Liver (tissue), 10 donors: ENCODE measurements at places on chromosomes 11 and 22. TPM values are rescaled to one million over a fixed set of nuclear protein-coding genes. Genes with fewer than 3 reads are reported as not detected.

DNA sequence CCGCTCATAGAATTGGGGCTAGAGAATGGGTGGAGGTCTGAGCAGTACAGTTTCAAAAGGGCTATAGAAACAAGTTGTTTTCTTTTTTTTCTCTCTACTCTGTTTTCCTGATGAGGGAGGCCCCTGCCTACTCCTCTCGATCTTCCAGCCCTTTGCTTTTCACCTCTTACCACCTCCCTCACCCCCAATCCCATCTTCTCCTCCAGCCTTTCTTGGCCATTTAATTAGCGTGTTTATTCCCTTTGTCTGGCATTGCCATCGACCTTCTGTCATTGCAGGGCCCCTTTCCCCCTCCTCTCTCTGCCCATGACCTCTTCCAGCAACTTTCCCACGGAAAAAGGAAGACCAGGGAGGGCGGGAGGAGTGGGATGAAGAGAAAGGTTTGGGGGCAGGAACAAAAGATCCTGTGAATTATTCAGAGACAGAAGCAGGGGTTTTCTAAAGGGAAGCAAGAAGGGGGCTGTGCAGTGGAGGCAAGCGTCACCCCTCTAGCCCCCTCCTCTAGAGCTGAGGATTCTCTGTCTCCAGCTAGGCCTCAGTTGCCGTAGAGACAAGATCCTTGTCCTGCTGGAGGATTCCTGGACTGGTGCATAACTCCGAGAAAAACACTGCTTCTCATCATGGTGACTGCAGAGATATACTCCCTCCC lies 12.9 kb downstream of the DTX4 start:
- H3K27ac ChIP-seq: peak overlapping the region; percentile 42
- peaks cover 70% of the 10 kb centered on the region for H3K4me1 ChIP-seq
- peaks cover 5% of the 10 kb centered on the region for H3K36me3 ChIP-seq
- no peak overlapping the region for H3K4me3 ChIP-seq
- H3K27me3 ChIP-seq: no peaks in the 10 kb centered on the region

- H3K4me1 ChIP-seq: no peaks in the 10 kb centered on the region
Observed at GRCh38 chr11:459511-460220, 9.6 kb downstream of the PTDSS2 start.

DNA sequence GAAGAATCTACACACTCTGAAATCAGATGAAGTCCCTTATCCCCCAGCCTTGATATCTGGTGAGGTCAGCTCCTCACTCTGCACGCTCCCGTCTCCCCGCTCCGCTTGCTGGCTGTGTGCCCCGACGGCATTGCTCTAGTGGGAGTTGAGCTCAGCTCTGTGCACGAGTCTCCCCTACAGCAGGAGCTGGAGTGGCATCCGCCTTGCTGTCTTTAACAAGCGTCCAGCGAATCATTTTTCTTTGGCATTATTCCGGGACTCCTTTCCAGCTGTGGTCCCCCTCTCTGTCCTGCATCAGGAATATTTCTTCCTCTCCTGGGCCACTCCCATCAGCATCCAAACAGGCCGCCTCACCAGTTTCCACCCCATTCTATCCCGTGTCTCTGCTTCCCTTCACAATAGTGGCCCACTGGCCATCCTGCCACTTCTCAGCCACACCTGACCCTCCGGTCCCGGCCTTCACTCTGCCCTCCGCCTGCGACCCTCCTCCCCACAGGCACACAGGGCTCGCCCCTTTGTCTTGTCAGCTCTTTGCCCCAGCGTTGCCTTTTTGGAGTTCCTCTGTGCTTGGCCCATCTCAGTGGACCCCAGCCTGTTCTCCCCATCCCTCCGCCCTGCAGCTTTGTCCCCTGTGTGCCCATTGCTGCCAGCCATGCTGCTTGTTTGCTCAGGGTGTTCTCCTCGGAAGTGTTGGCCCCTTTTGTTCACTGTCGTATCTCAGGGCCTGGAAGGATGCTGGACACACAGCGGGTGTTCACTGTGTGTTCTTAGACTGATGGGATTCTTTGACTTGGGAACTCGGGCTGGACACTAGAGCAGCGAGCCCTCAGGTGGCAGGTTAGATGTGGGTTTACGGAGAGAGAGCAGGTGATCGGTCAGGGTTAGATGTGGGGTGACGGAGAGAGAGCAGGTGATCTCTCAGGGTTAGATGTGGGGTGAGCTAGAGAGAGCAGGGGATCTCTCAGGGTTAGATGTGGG lies 441.8 kb downstream of the TBC1D22A start:
- no peak overlapping the region for H3K4me3 ChIP-seq
- peaks cover 20% of the 10 kb centered on the region for H3K4me1 ChIP-seq
- H3K36me3 ChIP-seq: no peaks in the 10 kb centered on the region
- H3K27ac ChIP-seq: no peak overlapping the region
- no peaks in the 10 kb centered on the region for H3K27me3 ChIP-seq
- no peak for DNase-seq

- peak; percentile 57 for DNase-seq
- H3K4me3 ChIP-seq: no peak overlapping the region
- no peaks in the 10 kb centered on the region for H3K36me3 ChIP-seq
- no peaks in the 10 kb centered on the region for H3K4me1 ChIP-seq
- no peaks in the 10 kb centered on the region for H3K27me3 ChIP-seq
Observed at GRCh38 chr22:35552196-35552842, 11.7 kb downstream of the RASD2 start.

DNA sequence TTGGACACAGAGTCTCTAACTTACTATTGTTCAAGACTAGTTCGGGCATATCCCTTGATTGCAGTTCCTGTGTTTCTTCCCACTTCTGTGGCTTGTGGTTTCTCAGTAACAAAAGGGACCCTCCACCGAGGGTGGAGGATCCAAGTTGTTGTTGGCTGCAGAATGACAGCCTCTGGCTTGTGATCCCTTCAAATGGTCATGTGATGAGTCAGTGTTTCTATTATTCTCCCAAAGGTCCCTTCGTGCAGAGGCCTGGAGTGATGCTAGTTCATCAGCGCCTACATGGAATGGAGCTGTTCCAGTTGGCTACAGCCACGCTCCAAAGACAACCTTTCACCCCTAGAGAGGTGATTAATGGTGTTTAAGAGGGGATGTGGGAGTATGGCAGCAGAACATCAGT lies 2.6 kb upstream of the VWCE start:
- H3K27me3 ChIP-seq: no peaks in the 10 kb centered on the region
- DNase-seq: no peak
- H3K4me3 ChIP-seq: no peak overlapping the region
- peaks cover 3% of the 10 kb centered on the region for H3K4me1 ChIP-seq

- no peak for DNase-seq
- no peaks in the 10 kb centered on the region for H3K27me3 ChIP-seq
- no peak overlapping the region for H3K27ac ChIP-seq
Observed at GRCh38 chr11:115996125-115996807, 492.1 kb upstream of the CADM1 start.

DNA sequence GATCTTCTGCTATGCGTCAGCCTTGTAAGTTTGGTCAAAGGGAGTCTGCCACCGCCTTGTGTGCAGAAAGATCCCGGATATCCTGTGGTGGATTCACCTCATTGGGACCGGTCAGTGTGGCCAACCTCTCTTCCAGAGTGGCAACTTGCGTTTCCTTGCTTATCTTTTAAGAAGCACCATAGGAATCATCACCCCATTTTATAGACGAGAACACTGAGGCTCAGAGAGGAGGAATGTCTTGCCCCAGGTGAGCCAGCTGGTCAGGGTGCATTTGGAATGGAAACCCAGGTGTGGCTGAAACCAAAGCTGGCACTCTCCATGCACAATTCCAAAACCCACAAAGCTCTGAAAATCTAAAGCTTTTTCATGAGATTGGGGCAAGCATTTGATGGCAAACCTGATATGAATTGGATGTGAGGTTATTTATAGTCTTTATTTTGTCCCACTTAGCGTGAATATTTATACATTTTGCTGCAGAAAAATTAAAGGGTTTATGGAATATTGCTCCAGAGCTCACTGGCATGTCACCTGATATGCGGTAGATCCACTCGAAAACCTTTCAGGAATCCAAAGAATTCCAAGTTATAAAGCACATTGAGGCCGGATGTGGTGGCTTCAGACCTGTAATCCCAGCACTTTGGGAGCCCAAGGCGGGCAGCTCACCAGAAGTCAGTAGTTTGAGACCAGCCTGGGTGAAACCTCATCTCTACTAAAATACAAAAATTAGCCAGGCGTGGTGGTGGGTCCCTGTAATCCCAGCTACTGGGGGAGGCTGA lies 12.1 kb upstream of the EIF3D start:
- H3K4me3 ChIP-seq: no peak overlapping the region
- DNase-seq: no peak
- peaks cover under 1% of the 10 kb centered on the region for H3K27me3 ChIP-seq
- no peaks in the 10 kb centered on the region for H3K36me3 ChIP-seq

DNA sequence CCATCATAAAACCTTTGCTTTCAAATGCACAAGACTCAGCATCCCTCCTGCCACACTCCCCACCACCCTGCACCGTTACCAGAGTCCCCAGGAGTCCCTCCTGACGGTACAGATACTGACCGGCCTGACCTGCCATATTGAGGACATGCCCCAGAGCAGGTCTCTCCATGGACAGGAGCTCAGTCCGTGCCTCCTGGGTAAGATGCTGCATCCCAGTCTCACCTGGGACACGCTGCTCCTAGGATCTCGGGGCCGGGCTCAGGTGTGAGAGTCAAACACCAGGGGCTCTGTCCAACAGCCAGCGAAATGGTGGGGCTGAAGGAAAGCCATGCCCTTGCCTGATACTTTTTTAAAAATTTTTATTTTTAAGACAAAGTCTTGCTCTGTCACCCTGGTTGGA lies 328.3 kb downstream of the SHANK2 start:
- no peak for DNase-seq
- H3K36me3 ChIP-seq: peaks cover 2% of the 10 kb centered on the region

- H3K4me1 ChIP-seq: no peaks in the 10 kb centered on the region
- no peak for DNase-seq
- no peaks in the 10 kb centered on the region for H3K36me3 ChIP-seq
- H3K27ac ChIP-seq: no peak overlapping the region
- no peaks in the 10 kb centered on the region for H3K27me3 ChIP-seq
- no peak overlapping the region for H3K4me3 ChIP-seq
Observed at GRCh38 chr11:36249246-36249645, 40.0 kb downstream of the COMMD9 start.

DNA sequence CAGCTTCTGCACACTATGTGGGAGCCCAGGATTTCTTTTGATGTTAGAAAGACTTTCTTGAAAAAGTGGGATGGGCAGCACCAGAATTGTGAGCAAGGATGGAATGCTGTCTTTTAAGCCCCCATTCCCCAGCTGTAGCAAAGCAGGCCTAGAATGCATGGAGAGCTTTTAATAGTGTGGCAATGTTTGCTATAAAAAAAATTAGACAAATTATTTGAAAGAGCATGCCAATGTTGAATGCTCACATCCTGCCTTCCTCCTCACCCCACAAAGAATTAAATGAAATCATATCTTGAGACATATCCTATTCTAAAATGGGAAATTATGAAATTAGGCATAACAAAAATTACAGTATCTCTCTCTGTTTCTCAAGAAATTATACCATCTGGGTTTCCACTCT lies 154.7 kb downstream of the C11orf91 start:
- H3K27me3 ChIP-seq: no peaks in the 10 kb centered on the region
- no peak for DNase-seq
- no peaks in the 10 kb centered on the region for H3K4me1 ChIP-seq
- H3K4me3 ChIP-seq: no peak overlapping the region

GRCh38 chr11:44816761-44817160 lies 90.0 kb downstream of the TSPAN18 start:
- H3K36me3 ChIP-seq: no peaks in the 10 kb centered on the region
- no peaks in the 10 kb centered on the region for H3K4me1 ChIP-seq
- H3K27me3 ChIP-seq: no peaks in the 10 kb centered on the region
- DNase-seq: no peak
- no peak overlapping the region for H3K4me3 ChIP-seq

DNA sequence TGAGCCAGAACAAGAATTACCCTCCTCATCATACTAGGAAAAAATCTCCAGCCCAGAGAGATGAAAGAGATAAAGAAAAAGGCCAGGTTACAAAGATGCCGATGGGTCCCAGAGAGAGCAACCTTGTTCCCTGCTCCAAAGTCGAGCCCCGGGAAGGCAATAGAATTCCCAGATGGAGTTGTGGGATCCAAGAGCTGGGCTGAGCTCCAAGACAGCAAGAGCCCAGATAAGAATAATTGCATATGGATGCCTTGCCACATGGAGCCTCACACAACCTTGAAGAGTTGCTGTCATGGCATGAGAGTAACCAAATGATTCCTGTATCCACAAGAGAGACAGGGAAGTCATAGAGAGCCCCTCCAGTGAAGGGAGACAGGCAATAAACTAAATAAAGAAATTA lies 30.9 kb downstream of the IL10RA start:
- no peaks in the 10 kb centered on the region for H3K27me3 ChIP-seq
- DNase-seq: no peak
- H3K27ac ChIP-seq: no peak overlapping the region
- no peaks in the 10 kb centered on the region for H3K4me1 ChIP-seq
- no peak overlapping the region for H3K4me3 ChIP-seq

- H3K27ac ChIP-seq: no peak overlapping the region
Observed at GRCh38 chr11:34773826-34774225, 142.4 kb downstream of the APIP start.

DNA sequence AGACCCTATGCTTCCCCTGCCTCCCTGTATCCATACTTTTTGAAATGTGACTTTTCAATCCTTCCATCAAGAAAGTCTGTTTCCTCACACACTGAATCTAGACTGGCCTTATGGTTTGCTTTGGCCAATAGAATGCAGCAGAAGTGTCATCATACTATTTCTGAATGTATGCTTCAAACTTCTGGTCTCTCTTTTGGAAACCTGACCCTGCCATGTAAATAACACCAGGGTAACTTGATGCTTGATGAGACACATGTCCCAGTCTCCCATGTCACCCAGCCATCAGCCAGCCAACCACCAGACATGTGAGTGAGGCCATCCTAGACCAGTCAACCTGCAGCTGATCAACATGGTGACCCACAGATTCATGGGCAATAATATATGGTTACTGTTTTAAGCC lies 29.7 kb upstream of the CAVIN3 start:
- no peaks in the 10 kb centered on the region for H3K36me3 ChIP-seq
- no peak overlapping the region for H3K4me3 ChIP-seq
- H3K27me3 ChIP-seq: no peaks in the 10 kb centered on the region
- DNase-seq: no peak
- no peak overlapping the region for H3K27ac ChIP-seq
- H3K4me1 ChIP-seq: peaks cover 11% of the 10 kb centered on the region

DNA sequence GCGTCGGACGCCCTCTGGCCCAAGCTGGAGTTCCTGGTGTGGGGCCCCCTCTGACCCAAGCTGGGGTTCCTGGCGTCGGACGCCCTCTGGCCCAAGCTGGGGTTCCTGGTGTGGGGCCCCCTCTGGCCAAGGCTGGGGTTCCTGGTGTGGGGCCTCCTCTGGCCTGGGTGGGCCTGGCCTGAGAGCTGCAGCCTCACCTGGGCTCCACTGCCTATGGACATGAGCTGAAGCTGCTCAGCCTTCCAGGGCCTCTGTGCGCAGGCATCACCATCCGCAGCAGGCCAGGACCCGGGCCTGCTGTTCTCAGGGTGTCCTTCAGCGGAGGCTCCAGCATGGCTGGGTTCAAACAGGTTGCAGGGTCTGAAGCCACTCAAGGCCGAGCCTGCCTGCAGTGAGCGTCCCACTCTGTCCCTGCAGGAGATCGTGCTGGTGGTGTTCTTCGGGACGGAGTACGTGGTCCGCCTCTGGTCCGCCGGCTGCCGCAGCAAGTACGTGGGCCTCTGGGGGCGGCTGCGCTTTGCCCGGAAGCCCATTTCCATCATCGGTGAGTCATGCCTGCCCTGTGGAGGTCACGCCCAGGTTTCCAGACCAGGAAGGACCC lies 125.5 kb downstream of the KCNQ1 start:
- H3K36me3 ChIP-seq: no peaks in the 10 kb centered on the region
- no peak overlapping the region for H3K4me3 ChIP-seq
- no peak overlapping the region for H3K27ac ChIP-seq
- DNase-seq: no peak
- H3K4me1 ChIP-seq: no peaks in the 10 kb centered on the region

The OR4D5 gene
- not detected for total RNA-seq

The TPBGL gene
- not detected for total RNA-seq

The THRSP gene
- total RNA-seq: 30.9 TPM

The DERL3 gene
- total RNA-seq: 4.5 TPM

The TRIM49 gene
- total RNA-seq: not detected

The SOX6 gene
- total RNA-seq: 111 TPM

The SLC22A12 gene
- total RNA-seq: under 0.01 TPM

The MCAM gene
- 49.6 TPM for total RNA-seq

The FIBIN gene
- total RNA-seq: 3.7 TPM
